Astrocyte of the spinal cord (primary cell): ENCODE measurements at places on chromosomes 13 and 19.
A peak's percentile ranks its signal among the peaks of the same experiment; 100 is the strongest.

DNA sequence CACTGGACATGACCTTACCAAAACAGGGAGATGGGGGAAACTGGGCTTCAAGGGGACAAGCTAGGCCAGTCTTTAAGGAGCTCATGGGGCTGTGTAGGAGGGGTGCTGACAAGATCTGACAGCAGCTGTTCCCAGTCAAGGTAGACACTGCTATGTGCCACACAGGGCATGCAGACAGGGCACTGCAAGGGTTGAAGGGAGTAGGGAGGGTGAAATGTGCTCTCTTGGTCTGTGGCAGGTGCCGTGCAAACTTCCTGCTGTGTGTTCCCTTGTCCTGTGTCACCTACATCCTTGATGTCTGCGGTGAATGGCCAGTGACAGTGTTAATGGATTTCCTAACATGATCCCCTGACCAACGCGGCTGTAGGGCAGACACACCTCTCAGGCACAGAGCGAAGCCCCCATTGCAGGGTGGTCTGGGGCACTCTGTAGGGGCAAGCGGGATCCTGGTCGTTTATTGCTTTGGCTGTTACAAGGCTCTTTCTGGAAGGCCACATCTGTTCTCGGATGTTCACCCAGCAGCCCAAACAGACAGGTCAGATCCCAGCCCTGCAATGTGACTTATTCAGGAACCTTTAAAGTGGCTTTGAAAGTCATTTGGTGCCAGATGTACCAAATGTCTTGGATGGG is 199.5 kb upstream of the ZNF536 start:
- no peak for DNase-seq

- no peak for DNase-seq
Observed at GRCh38 chr13:112893570-112894422, 75.2 kb upstream of the MCF2L start.

DNA sequence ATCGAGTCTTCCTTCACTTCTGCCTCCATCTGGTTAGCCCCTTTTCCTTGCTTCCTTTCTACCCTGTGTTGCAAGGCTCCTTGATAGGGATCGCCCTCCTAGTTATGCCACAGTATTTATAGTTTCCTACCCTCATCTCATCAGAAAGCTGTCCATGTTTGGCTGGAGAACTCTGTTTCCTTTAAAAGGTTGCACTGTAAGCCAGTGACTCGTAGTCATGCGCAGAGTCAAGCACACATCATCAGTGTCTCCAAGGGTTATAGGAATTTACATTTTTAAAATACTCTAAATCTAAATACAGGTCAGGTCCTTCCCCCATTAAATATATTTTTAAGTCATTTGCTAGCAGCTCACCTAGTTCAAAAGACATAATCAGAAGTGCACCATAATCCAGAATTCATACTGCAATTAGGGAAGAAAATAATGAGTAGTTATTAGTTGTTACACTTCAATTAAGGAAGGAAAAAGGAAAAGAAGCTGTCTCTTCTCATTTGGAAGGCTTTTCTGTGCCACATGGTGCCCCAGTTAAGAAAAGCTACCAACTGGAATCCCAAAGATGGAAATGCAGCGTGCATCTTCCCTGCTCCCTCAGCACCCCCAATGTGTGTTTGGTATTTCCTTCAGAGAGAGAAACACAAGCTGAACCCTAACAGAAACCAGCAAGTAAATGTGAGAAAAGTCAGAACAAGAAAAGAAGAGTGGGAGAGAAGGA is 81.0 kb downstream of the GPR12 start:
- DNase-seq = peak; percentile 22

DNA sequence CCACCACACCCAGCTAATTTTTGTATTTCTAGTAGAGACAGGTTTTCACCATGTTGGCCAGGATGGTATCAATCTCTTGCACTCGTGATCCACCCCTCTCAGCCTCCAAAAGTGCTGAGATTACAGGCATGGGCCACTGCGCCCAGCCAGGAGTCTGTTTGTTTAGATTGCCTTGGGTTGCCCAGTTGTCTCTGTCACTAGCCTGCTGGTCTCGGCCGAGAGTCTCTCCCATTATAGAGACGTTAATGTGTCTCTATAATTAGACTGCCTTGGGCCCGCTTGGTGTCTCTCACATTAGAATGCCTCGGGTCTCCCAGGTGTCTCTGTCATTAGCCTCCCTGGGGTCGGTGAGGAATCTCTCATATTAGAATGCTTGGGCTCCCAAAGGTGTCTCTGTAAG is 1533.6 kb downstream of the UQCRFS1 start:
- no peak for DNase-seq

GRCh38 chr13:32139251-32139650 is 107.7 kb downstream of the FRY start:
- DNase-seq = no peak

GRCh38 chr13:39326469-39327171 is 276.4 kb downstream of the LHFPL6 start:
- no peak for DNase-seq

DNA sequence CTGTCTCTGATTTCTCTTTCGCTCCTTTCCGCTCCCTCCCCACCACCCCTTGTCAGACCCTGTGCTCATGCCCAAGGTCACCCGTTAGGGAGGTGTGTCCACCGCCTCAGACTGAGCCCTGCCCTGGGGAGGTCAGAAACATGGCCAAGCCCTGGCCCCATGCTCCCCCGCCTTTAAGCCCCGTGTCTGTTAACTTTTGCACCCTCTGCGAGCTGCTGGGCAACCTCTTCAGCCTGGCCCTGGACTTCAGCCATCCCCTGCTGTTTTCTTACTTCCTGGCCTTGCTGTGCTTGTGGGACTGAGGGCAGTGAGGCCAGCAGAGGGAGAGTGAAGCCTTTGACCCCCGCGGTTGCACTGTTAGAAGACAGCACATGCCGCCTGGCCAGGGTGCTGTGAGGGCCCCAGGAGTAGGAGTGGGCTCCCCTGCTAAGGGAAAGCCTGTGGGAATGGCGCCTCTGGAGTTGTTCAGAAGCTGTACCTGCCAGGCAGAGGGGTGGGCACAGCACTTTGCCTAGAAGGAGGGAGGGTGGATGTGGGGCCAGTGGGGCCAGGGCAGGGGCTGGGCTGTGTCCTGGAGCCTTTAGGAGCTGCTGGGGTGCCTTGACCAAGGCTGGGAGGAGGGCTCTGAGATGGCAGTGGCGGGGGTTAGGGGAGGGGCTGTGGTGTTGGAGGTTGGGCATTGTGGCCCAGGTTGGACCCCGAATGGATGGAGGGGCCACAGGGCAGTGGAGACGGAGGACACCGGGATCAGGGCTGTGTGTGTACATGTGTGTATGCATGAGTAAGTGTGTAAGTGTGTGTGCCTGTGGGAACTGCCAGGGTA is 7.9 kb downstream of the UPF1 start:
- no peak for DNase-seq

GRCh38 chr13:30454991-30455390 is 10.7 kb downstream of the HMGB1 start:
- DNase-seq = no peak

DNA sequence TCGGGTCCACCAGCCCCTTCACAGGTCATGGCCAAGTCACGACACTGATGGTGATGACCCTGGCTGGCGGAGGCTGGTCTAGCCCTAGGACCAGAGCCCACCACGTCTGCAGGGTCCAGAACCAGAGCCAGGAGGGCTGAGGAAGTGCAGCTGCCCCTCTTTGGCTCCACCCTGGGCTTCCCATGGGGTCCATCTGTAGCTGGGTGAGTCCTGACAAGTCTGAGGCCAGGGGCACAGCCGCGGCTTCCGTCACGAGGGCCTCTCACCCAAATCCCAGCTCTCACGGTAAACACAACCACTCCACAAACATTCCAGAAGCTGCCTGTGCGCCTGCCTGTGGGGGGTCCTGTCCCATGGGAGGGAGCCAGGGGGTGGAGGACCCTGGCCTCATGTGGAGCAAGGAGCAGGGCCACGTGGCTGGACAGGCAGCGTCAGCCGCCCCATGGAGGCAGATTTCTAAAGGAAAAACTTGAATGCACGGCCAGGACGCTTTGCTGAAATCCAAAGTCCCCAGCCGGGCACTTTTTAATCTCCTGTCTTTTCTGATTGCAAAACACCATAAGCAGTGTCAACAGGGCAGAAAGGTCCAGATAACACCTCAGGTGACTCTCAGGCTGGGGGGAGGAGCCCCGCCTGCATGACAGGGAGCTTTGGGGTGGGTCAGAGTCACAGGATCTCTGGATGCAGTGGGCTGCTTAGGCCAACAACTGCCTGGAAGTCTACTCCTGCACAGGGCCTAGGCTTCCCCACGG is 29.9 kb downstream of the CEBPG start:
- DNase-seq = no peak

DNA sequence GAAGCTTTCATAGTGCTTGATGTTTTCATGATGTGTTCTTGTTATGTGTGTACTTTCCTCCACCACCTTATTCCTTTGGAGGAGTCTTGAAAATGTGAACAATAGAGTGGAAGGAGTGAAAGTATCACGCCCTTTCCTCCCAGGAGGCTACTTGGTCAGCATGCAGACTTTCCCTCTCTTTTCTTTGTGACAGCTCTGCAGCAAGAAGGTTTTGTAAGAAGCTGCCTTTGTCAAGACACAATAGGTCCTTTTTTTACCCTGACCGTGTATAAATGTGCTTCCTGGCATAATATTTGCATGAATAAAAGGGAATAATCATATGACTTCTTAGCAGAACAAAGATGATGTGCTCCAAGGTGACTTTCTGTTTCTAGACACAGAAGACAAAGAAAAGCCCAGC is 882.6 kb upstream of the SLITRK5 start:
- no peak for DNase-seq

- DNase-seq = no peak
Observed at GRCh38 chr13:95216182-95216581, 85.1 kb downstream of the ABCC4 start.

DNA sequence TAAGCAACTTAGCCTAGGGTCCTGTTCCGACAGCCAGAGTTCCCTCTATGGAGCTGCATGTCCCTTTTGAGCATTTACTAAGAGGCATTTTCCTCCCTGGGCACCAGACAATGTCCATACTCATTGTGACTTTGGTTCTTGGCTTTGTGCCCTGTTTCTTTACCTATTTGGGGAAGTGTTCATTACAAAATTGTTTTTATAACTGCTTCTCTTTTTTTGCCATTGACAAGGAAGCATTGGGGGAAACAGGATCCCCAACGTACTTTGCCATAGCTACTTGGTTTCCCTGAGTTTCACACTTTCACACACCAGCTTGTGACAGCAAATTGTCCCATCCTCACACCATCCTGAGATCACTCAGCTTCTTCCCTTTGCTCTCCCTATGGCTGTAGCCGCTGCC is 81.1 kb upstream of the SIAH3 start:
- DNase-seq = no peak
